ENCODE measurements at places on chromosomes 2 and 18.

DNA sequence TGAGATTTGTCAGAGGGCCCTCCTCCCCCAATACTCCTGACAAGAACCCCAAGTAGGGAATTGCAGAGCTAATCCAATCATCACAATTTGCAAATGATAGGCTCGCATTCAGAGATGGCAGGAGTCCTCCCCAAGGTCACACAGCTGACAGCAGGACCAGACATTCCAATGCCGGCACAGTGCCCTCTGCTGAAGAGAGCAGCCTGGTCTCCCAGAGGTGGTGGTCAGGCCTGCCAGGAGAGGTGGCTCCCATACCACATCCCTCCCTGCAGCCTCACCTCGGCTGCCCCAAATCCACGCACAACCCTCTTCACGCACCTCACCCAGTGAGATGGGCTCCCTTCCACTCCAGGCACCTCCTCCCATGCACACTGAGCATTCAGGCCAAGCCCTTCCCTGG lies 25.4 kb downstream of the EN1 start:
- DNase-seq: no peak

DNA sequence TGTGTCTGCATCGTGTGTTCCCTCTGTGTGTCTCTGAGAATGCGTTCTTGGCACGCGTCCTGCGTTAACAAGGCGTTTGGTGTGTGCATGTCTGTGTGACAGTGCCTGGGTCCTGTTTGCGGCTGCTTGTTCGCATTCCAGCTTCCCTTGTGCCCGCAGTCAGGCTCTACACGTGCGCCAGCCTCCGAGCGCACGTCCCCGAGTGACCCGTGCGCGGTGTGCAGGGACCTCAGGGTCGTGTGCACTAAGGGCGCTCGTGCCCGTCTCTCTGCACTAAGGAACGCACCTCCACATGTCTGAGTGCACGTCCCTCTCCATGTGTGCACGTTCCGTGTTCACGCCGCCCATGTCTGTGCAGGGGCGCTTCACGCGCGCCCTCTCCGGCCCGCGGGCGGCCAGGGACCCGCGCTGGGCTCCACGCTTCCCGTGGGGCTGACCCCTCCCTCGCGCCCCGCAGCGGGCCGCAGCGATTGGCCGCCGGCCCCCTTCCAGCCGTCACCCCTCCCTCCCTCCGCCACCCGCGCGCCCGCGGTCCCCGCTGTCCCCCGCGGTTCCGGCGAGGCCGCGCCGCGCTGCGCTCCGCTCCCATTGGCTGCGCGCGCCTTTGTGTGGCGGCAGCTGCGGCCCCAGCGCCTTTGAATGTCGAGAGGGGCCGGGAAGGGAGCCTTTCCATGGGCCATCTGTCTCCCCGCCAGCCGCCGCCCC lies 229.4 kb downstream of the HAUS1 start:
- DNase-seq: peak; percentile 94

DNA sequence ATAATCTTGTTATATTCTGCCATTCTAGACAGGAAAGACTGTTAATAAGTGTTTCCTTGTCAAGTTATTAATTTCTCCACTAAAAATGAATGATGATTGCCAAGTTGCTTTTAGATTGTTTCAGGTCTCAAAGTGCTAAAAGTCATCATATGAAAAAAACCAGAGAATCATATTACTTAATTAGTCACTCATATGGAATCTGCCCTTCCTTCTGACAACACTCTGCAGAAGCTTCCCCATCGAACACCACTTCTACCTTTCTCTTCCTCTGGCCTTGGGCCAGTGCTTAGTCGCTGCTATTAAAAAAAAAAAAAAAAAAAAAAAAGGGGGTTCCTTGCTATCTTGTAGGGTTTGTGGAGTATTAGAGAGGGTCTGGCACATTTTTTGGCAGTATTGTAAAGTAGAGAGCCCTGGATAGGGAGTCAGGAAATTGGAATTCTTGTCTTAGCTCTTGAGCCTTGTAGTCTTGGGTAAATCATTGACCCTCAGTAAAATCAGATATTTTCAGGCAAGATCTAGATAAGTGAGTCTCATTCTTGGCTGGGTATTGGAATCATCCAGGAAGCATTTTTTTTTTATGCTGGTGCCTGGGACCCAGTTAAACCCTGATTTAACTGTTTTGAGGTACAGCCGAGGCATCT lies 141.7 kb upstream of the CCDC68 start:
- peak; percentile 28 for DNase-seq

DNA sequence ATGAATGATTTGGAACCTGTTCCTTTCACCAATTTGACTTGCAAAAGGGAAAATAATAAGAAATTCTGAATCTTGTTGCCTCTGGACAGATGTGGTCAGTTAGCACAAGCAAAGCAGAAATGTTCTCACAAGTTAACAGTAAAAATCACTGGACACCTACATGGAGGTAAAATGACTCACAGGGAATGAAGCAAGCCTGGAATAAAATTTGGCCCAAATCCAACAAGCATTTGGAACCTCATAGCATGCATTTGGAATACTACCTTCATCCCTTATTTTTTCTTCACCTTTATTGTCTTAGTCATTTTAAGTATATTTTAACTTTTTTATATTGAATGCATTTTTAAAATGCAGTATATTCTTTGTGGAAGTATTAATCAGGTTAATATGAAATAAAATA lies 602.9 kb downstream of the ARHGAP15 start:
- DNase-seq: no peak

DNA sequence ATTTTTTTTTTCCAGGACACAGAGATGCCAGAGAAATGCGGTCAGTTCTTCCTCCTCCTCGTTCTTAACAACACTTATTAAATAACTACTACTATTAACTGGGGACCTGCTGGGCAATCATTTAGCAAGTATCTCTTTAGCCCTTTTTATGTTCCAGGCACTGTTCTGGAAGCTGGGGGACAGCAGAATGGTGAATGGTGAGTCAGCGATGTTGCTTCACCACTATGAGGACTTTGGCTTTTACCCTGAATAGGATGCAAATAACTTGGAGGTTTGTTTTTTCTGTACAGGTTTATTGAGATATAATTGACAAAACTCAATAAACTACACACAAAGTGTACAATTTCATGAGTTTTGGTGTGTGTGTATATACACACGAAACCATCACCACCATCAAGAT lies 179.9 kb upstream of the MSH6 start:
- DNase-seq: no peak

All from NCI-H1417 (cell line).